ENCODE measurements at places on chromosomes 16 and 17.

DNA sequence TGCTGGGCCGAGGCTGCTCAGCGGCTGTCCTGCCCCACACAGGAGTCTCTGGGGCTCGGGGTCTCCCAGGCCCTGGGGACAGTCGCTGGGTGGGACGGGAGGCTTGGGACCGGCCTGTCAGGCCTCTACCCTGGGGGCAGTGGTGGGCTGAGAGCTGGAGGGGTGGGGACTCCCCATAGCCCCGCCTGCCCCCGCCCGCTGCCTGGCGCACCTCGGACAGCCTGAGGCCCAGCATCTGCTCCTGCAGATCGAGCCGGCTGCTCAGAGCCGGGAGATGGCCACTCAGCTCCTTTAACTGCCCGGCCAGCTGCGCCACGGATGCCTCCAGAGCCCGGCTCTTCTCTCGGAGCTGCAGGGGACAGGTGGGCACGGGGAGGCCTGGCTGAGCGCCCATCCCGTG lies 6.7 kb downstream of the PERCC1 start:
- DNase-seq, result no peak

GRCh38 chr17:14276535-14277250 lies 24.2 kb upstream of the HS3ST3B1 start:
- no peak for DNase-seq

GRCh38 chr16:27591837-27592236 lies 41.9 kb downstream of the KATNIP start:
- DNase-seq, result no peak

DNA sequence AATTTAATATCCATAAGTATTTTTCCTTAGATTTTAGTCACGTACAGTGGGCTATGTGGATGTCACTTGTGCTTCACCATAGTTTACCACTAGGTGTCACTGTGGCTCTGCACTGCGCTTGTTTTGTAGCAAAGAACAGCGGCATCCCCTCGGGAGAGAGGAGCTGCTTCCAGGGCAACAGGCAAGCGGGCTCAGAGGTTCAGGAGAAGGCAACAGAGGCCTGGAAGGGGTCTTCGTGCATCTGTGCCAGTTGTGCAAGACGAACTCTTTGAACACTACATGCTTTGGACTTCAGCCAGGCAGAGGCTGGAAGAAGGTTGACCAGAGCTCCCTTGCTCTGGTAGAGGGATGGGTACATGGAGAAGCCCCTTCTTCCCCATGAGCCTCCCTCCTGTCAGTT lies 20.6 kb downstream of the CYB561 start:
- DNase-seq, result peak; percentile 63

DNA sequence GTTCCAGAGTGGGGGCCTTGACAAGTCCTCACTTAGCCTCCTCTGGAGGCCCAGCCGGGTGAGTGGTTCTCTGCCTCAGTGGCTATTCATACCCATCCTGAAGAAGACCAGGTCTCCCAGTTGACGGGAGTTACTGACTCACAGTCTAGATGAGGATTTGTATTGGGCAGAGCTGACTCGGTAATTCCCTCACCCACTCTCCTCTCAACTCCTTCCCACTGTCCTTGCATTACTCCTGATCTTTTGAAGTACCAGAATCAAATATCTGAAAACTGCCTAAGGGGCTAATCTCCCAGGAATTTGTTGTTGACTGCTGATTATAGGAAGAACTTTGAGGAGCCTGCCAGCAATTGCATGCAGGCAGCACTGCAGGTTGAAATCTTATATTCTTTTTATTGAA lies 14.2 kb downstream of the SAP30BP start:
- DNase-seq, result no peak

- no peak for DNase-seq
These were observed 375 bp downstream of the STUB1 start for GRCh38 chr16:680625-680945.

GRCh38 chr16:9476744-9477143 lies 385.3 kb downstream of the HAPSTR1 start:
- DNase-seq, result no peak

DNA sequence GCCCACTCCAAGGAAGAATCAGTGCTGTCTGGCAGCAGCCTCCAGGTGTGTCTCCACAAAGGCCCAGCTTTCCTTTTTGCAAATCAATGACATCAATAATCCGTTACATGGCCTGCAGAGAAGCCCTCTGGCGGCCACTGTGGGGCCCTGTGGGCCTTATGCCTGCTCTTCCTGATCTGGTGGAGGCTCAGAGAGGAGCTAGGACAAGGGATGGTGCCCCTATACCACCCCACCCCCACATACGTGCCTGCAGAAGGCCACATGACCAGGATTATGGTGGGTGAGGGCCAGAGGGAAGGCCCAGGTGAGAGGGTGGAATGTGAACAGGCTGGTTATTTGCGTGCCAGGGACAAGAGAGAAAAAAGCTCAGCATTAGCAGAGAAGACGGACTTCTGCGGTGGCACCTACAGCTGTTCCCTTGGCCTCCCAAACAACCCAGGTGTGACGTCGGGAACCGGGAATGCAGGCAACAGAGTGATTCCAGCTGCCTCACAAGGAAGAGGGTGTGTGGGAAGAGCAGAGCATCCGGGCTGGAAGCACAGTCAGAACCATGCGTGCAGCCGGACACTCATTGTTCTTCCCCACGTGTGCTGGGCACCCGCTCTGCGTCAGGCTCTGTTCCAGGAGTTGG lies 22.5 kb downstream of the EIF4A3 start:
- DNase-seq, result peak; percentile 24

DNA sequence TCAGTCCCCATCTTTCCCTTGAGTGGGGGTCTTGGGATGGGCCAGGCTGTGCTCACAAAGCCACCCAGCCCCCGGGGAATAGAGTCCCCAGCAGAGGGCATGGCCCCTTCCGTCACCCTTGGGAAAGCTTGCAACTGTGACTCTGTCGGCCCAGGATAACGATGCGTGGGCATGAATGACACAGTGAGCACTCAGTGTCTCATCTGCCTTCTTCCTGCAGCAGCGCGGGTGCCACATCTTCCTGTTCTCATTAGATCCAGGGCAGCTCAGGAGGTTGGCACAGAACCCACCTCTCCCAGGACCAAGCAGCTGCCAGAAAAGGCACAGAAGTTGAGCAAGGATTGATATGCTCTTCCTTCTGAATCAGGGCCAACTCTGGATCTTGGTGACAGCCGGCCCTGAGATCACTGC lies 84.7 kb downstream of the MRC2 start:
- no peak for DNase-seq

DNA sequence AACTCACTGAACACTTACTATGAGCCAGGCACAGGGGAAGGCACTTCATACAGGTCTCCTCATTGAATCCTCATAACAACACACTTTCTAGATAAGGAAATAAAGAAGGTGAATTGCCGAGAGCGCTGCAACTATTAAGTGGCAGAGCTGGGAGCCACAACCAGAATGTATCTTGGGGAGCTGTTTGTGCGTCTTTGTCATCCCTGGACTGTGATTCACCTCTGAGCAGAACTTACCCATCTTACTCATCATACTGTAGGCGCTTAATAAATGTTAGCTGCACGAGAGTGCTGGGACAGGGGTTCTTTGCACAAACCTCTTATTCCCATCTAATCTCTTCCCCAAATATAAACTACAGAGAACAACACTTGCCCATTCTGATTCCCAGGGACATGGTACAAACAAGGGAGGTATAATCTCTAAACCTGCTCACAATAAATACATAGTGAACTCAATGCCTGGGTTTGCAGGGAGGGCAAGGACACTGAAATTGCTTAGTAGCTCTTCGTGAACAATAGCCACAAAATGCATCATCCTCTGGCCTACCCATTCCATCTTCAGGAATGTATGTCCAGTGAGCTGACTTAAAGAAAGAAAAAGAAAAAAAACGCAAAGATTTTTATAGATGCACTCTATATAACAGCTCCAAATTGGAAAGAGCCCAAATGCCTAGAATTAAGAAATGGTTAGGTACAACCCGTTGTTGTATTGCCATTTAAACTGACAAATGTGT lies 43.0 kb downstream of the MYO18A start:
- DNase-seq, result no peak

GRCh38 chr16:90057738-90058173 lies 19.4 kb downstream of the PRDM7 start:
- no peak for DNase-seq

GRCh38 chr16:8673611-8674412 lies 605 bp upstream of the ABAT start:
- DNase-seq, result peak; percentile 73

- no peak for DNase-seq
These were observed 292.4 kb upstream of the HSBP1 start for GRCh38 chr16:83515395-83515794.

DNA sequence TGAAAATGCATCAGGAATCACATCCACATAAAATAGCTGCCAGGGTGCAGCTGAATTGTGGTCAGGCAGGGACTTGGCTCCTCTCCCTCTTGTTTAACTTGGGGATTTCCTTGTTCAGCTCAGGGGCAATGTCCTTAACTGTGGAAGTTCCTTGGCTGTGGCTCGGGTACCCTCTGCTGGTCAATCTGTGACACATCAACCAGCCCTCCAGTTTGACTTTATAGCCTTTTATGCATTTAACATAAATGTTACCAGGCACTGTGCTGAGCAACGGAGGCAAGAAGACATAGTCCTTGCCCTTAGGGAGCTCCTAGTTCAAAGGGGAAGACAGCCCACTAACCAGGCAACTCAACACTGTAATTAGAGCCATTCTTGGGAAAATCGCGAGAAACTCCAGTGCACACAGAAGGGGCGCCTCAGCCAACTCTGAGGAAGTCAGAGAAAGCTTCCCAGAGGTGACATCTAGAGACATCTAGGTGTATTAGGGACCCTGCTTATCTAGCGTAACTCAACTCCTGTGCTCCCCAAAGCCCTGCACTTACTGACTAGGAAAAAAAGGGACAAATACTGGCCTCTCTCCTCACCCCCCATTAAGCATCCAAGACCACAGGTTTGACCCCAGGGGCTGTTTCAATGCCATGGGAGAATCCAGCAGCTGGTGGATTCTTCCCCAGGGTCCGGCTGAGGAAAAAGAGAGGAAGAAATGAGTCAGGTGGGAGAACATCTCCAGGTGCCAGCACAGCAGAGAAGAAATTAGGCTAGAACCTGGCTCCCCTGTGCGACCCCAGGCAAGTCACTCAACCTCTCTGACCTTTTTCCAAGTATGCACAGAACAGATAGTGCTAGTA lies 17.3 kb upstream of the EEF2K start:
- DNase-seq, result peak; percentile 47

GRCh38 chr16:72788269-72788809 lies 259.6 kb downstream of the ZFHX3 start:
- DNase-seq, result no peak

- DNase-seq, result no peak
These were observed 5.3 kb downstream of the CYGB start for GRCh38 chr17:76532072-76532651.

DNA sequence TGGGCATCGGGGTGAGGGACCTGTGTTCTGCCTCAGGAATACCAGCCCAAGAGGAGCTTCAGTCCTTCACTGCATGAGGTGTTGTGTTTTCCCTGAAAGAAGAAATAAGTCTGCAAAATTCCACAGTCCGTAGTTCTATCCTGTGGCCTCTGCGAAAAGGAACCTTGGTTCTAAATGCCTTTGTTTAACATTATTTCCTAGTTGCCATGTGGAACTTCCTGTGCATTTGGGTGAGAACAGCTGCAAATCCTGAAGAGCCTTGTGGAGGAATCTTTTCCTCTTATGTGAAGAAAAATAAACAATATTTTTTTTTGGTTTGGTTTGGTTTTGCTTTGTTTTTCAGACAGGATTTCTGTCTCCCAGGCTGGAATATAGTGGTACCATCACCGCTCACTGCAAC lies 9.8 kb downstream of the PSKH1 start:
- DNase-seq, result no peak

DNA sequence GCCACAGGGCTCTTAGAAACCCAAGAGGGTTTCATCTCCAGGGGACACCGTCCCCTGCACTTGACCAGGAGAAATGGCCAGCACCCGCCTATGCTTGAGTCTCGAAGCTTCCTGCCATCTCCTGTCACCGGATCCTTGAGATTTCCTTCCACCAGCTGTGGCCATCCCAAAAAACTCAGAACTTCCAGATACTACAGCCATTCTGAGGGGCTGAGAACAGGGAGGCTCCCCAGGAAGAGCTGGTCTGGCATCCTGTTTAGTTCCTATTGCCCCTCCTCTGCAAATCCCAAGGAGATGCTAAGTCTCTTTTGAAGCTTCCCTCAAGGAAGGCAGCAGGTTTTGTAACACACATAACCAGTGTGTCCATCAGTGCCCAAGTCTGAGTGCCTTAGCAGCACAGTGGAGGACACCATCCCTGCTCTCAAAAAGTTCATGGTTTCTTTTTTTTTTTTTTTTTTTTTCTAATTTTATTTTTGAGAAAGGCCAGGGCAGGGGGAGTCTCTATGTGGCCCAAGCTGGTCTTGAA lies 2.0 kb downstream of the UBALD2 start:
- DNase-seq, result no peak

DNA sequence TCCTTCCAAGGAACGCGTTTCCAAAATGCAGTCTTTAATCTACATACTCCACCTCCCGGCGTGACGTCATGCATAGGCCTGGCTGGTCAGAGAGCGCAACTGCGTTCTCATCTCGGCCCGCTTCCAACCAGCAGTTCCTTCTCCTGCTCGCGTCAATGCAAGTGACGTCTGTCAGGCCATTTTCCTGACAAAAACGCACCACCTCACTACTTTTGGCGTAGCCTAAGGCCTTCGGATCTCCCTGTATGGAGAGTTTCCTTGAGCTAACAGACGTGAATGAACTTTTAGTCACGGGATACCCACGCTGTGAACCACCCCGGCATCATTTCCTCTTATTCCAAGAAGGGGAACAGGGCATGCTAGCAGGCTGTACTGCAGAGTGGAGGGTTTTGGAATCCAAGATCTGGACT lies 25.0 kb downstream of the TEX14 start:
- DNase-seq, result peak; percentile 86

DNA sequence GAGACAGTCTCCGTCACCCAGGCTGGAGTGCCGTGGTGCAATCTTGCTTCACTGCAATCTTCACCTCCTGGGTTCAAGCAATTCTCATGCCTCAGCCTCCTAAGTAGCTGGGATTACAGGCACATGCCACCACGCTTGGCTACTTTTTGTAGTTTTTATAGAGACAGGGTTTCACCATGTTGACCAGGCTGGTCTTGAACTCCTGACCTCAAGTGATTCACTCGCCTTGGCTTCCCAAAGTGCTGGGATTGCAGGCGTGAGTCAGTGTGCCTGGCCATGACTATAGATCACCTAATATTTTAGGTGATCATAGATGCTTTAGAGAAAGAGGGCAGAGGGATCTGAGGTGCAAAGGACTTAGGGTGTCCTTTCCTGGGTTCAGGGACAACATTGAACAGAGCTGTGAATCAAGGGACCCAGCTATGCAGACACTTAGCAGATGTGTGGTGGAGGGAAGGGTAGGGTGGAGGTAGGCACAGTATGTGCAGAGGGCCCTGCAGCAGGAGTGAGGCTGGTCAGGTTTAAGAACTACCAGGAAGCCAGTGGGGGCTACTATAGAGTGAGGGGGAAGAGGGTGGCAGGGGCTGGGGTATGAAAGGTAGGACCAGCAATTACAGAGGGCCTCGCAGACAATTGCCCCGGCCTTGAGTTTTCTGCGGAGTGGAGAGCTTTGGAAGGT lies 116.5 kb downstream of the CMIP start:
- no peak for DNase-seq
